Epithelial cell of prostate (primary cell): ENCODE measurements at places on chromosomes 13 and 19.

DNA sequence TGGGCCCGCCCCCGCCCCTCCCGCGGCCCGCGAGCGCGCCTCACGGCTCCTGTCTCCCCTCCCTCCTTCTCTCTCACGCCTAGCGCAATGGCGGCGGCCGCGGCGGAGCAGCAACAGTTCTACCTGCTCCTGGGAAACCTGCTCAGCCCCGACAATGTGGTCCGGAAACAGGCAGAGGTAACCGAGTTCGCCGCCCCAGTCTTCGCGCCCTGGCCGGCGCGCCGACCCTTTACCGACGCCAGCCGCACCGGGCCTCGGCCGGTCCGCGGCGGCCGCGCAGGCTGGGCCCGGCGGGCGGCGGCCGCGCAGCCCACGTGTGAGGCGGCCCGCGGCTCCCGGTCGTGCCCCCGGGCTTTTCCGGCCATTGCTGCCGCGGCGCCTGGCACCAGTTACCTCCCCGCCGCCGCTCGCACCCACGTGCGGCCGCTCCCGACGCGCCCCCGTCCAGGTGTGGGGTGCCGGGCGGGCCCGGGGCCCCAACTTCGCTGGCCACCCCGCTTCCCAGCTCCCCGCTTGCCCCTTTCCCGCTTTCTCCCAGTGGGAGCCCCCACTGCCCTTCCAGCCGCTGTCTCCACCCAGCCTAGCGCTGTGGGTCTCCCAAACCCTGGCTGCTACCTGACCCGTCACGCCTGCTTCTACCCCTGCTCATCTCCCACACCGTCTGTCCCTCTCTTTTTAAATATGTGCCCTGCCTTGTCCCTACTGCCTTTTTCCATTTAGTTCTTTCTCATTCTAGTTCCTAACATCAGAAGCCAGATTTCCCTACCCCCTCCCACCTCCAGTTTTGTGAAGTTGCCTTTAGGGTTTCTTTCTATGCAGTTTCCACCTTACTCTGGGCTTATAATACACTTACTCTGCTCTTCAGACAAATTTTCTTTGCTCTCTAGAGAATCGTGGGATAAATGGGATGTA is 23.4 kb downstream of the IPO5 start:
- DNase-seq = no peak

GRCh38 chr13:26558987-26559386 is 1.5 kb downstream of the WASF3 start:
- no peak for DNase-seq

GRCh38 chr13:48175185-48175584 is 57.8 kb upstream of the ITM2B start:
- DNase-seq = no peak

DNA sequence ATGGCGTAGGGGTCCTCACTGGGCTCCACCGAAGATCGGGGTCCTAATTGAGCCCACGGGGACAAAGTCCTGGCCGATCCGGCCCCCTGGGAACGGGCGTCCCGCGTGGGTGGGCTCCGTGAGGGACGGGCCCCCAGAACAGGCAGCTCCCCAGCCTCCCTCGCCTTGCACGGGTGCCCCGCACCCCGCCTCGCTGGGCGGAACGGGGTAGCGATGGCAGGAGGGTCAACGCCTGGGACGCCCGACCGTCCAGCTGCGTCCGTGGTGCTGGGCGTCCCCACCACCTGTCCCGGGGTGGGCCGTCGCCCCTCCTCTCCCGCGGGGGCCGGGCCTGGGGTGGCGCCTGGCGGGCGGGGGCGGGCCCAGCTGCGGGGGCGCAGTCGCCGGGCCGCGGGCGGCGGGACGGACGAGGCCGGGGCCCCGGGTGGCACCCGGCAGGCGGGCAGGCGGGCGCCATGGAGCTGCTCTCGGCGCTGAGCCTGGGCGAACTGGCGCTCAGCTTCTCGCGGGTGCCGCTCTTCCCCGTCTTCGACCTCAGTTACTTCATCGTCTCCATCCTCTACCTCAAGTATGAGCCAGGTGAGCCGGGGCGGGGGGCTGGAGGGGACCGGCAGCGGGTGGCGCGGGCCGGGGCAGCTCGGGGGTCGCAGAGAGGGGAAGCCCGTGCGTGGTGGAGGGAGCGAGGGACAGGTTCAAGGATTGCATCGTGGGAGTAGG is at the start of gene TMEM38A:
TSS of gene TMEM38A (plus strand) at position 377 of the 717 bp plus-strand sequence. CDS start at position 456, 79 bp downstream.
- DNase-seq = no peak

- peak; percentile 22 for DNase-seq
Measured at GRCh38 chr19:9431475-9431874, 3.9 kb downstream of the ZNF266 start.

DNA sequence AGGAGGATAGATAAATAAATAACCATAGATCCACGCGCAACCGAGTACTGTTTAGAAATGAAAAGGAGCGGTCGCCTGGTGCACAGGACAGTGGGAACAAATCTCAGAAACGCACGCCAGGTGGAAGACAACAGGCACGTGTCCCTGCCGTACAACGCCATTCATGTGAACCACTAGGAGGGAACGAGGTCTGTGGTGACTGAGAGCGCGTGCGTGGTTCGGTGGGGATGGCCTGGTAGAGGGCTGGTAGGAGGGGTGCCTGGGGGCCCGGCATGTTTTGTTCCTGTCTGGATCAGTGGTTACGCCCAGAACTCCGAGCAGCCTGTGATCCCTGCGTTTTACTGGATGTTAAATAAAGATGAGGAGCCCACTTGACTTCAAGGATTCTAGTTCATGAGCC is 111.9 kb downstream of the KDM4B start:
- DNase-seq = no peak

GRCh38 chr13:73571376-73571775 is 512.6 kb downstream of the KLF5 start:
- DNase-seq = no peak

DNA sequence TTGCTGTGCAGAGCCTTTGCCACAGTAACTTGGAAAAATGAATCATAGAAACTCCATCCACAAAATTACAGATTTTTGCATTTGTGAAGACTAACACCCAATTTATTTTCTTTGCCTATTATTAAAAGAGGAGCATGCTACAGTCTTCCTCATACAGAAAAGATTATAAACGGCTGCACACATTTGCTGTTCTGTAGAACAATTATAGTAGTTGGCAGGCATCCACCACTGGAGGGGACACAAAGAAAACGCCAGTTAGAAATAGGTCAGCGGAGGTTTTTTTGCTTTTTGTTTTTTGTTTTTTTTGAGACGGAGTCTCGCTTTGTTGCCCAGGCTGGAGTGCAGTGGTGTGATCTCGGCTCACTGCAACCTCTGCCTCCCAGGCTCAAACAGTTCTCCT is 51.6 kb downstream of the SACS start:
- DNase-seq = no peak

GRCh38 chr19:34366738-34367623 is 2.0 kb downstream of the GPI start:
- DNase-seq = no peak

GRCh38 chr13:108315273-108315672 is 45.8 kb downstream of the TNFSF13B start:
- no peak for DNase-seq
